ENCODE measurements at places on chromosomes 7 and 10.

DNA sequence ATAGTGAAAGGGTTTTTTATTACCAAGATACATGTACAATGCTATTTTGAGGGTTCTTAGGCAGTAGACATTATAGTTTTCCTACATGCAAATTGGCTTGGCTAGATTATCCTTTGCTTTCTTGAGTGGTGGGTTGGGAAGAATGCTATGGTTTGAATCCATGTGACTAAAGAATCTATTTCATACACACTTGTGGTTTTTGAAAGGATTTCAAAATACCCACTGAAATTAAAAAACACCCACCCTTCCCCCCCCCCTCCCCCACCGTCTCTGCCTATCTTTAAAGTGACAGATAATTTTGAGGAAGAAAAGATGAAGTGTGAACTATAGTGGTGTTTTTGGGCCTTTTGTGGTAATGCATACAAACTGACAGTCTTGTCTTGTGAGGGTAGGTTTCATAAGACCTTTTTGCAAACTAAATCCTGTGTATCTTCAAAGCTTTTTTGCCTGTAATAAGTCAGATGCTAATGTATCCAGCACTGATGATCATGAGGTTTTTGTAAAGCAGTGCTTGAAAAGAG, 90.9 kb downstream of the TPST1 start:
- DNase-seq: no peak

GRCh38 chr7:113891031-113891350, 27.8 kb downstream of the PPP1R3A start:
- no peak for DNase-seq

GRCh38 chr7:39971924-39972323, 21.9 kb downstream of the CDK13 start:
- DNase-seq: no peak

DNA sequence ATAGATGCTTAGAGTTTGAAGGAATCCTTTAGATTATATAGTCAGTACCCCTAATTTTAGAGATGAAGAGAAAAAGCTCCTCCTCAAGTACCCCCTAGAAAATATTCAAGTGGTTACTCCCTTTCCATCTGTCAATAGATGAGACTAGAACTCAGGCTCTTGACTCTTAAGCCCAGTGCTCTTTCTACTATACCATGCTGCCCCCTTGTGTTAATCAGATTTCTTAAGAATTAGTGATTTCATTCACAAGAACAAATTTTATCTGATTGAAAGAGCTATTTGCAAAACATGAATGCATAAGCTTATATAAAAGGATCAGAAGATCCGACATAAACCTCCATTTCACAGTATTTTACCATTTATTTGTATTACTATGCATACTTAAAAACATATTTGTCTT, 179.3 kb downstream of the TFEC start:
- peak; percentile 64 for DNase-seq

- DNase-seq: no peak
Observed at GRCh38 chr7:134435161-134435920, 23.6 kb downstream of the AKR1B1 start.

- no peak for DNase-seq
Observed at GRCh38 chr10:29611781-29612381, 22.9 kb downstream of the SVIL start.

DNA sequence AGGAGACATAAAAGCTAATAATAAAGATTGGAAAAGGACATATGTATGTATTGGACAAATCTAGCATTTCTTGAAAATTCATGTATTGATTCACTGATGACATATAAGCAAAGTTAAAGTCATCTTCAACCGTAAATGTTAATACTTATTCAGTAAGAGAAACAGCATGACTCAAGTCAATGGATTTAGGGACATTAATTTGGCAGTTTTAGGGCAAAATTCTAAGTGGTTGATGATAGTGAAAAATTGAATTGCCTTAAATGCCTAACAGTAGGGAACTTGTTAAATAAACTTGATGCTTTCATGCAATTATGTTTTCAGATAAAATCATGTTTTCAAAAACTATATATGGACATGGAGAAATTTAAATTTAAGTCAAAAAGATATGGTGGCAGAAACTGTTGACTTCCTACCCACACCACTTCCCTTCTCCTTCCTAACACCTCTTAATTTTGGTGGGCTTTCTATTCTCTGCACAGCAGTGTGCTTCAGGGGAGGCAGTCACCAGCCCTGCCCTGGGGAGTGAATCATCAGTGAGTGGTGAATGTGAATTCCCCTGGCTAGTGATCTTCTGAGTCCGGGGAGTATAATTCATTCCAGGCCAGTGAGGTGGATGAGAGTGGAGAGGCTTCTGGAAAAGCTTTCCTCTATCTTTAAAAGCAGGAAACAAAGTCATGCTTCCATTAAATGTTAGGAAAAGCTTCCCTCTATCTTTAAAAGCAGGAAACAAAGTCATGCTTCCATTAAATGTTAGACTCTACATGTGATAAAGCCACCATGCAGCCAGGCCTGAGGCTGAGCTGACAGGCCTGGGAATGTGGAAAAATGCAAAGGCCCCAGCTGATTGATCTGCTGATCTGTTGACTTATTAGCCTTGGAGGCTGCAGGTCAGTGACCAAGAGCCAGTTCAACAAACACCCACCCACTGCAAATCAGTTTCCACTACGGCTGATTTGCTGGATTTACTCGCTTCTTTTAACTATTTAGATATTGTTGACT, 25.2 kb upstream of the ITGB1 start:
- DNase-seq: no peak

- no peak for DNase-seq
Observed at GRCh38 chr10:133010095-133010842, 67.9 kb upstream of the CFAP46 start.

- DNase-seq: no peak
Observed at GRCh38 chr10:21759232-21759631, 225.2 kb downstream of the MLLT10 start.

DNA sequence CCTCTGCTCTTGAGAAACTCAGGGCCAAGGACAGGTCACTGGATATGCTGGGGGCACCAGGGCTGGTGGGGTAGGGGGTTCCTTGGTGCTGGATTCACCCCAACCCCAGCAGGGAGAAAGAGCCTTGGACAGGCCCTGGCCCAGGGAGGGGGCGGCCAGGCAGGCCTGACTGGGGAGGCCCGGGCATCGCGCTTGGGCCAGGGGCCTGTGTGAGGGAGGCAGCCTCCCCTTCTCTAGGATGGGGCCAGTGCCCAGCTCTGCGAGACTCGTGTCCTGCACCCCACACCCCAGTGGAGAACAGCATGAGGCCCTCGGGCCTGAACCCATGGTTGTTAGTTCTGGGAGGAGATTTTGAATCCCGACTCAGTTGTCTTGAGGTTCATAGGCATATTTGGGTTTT, 217.1 kb downstream of the ZNF248 start:
- no peak for DNase-seq

DNA sequence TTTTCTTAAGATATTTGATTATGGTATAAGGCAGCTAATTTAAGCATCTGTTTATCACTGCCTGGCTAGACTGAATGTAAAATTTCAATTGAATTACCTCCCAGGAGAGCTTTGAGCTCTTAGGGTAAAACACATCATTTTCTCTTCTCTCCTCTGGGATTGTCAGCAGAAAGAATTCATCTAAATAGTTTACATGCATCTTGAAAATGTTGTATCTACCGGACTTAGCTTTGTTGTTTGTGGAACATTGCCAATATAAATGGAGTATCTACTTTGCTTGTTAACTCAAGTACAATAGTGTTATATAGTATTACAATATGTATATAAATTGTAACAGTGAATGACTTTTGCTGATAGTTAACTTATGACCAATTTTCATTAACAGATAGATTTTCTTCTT, 73.3 kb downstream of the TAF3 start:
- DNase-seq: no peak

GRCh38 chr10:95196046-95196445, 2.0 kb downstream of the ACSM6 start:
- DNase-seq: no peak

- DNase-seq: no peak
Observed at GRCh38 chr10:44476409-44477045, 91.6 kb upstream of the CXCL12 start.

GRCh38 chr7:137538361-137538762, 194.8 kb upstream of the PTN start:
- DNase-seq: no peak

- no peak for DNase-seq
Observed at GRCh38 chr7:84510505-84510904, 315.9 kb upstream of the SEMA3A start.

DNA sequence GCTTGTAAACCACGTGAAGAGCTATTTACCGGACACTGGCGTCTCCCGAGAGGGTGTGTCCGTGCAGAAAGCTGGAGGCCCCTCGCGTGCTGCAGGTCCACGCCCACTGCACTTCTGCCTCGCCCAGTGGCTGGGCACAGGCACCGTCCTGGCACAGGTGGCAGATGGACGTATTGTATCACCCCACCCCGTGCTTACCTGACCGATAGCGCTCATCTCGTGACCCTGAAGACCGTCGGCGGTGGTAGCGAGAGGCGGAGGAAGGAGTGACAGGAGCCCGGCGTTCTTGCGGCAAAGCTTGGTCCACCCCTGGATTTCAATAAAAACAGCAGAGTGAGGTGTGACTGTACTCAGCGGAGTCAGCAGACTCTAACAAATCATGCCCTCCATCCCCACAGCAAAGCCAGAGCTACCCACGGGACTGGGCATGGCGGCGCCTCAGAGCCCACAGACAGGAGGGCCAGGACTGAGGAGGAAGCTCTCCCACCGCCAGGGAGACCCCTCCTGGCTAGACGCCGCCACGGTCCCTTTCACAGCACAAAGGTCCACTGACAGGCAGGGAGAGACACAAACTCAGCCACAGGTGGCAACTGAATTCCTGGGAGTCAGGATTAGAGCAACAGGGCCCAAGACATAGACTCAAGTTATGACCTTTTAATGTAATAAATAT, 217.1 kb downstream of the DIP2C start:
- DNase-seq: no peak

GRCh38 chr10:99393683-99394082, 36.7 kb downstream of the GOT1 start:
- DNase-seq: no peak

DNA sequence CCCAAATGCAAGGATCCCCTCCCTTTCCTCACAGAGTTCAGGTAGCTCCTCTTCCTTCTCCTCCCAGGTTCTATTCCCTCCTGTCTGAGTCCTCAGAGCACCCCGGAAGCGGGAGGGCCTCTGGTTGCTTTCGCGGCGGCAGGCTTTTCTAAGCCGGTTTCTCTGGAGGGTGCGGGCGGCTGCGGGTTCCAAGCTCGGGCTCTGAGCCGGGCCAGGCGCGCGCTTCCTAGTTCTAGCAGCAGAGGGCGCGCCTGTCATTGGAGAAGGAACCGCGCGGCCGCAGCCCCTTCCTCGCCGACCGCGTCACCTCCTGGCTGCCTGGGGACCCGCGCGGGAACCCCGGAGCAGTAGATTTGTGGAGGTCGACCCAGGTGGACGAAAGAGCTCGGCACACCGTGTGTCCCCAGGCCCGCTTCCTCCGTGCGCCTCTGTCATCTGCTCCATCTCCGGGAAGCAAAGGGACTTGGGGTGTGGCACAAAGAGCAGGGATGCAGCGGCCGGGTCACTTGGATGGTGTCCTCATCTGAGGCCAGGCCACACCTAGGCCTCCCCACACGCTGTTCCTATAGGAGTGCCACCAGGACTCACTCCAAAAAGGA, 389.0 kb upstream of the PODXL start:
- DNase-seq: peak; percentile 80

GRCh38 chr7:29271319-29271658, 76.7 kb downstream of the CHN2 start:
- peak; percentile 28 for DNase-seq

GRCh38 chr10:11325817-11326216, 285.6 kb downstream of the USP6NL start:
- no peak for DNase-seq

DNA sequence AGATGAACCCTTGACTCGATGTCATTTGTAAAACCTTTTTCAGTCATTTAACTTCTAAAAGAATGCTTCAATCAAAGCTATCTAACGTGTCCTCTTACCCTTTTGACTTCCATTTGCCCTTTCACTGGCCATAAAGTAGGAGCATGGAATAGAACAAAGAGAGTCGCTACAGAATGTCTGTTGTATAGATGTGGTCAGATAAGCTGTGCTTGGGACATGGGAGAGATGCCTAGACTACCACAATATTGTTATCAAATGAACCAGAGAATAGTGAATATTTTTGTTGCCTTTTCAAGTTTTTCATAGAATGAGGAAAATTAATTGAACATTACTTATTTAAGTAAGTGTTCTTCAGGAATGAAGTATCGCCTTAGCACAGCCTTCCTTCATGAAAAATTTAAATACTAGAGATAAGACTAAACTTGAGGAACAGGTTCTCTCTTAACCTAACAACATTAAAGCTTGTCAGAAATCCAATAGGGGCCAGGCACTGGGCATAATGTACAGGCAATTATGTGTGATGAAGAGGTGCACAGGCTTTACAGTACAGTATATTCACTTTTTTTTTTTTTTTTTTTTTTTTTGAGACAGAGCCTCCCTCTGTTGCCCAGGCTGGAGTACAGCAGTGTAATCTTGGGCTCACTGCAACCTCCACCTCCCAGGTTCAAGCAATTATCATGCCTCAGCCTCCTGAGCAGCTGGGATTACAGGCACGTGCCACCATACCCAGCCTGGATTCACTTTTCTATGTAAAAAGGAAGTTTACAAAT, 7.5 kb upstream of the KMT2E start:
- DNase-seq: peak; percentile 63

DNA sequence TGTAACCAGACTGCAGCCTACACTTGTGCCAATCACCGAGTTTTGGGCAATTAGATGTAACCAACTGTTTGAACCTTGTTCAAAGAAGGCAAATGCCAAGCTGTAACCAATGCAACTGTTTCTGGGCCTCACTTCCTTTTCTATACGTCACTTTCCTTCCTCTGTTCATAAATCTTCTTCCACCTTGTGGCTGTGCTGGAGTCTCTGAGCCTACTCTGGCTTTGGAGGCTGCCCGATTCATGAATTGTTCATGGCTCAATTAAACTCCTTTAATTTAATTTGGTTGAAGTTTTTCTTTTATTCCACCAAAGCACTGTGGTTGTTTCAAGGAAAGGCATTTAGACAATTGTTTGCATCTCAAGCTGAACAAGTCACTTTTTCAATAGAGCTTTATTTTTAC, 43.5 kb upstream of the UCN3 start:
- no peak for DNase-seq

DNA sequence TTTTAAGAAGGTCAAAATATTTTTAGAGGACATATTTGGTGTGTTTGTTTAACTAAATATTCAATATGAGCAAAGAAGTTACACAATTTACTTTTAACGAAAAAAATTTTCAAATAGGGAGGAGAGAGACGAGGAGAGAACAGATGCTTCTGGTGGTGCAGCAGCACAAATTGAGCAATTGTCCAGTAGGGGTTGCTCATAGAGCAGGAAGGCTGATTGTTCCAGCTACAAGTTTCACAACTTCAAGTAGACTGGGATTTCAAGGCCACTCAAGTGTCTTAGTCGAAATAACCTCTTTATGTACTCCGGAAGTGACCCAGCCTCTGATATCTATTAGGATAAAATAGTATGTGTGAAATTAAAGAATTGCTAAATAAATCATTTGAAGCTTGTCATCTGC, 197.9 kb downstream of the HDAC9 start:
- DNase-seq: peak; percentile 26

GRCh38 chr7:155589001-155589980, 42.9 kb upstream of the CNPY1 start:
- peak; percentile 90 for DNase-seq

- no peak for DNase-seq
Observed at GRCh38 chr10:113651021-113651420, 12.8 kb downstream of the NRAP start.

- DNase-seq: peak; percentile 52
Observed at GRCh38 chr7:129742256-129742655, 130.7 kb downstream of the NRF1 start.

GRCh38 chr10:36211856-36212255, 569.8 kb upstream of the FZD8 start:
- no peak for DNase-seq

- no peak for DNase-seq
Observed at GRCh38 chr7:36999626-37000485, 275.6 kb upstream of the AOAH start.
